Stimulated activated CD4-positive, alpha-beta T cell treated with anti-CD3 and anti-CD28 coated beads, Interleukin-4, amount 100 ng/mL, for 48 hours (primary cell): ENCODE measurements at places on chromosomes 1 and 21.

GRCh38 chr1:41811051-41811795, 107.5 kb downstream of the HIVEP3 start:
- DNase-seq = peak; percentile 41

GRCh38 chr1:89631816-89632656, 884 bp upstream of the LRRC8C start:
- no peak for DNase-seq

DNA sequence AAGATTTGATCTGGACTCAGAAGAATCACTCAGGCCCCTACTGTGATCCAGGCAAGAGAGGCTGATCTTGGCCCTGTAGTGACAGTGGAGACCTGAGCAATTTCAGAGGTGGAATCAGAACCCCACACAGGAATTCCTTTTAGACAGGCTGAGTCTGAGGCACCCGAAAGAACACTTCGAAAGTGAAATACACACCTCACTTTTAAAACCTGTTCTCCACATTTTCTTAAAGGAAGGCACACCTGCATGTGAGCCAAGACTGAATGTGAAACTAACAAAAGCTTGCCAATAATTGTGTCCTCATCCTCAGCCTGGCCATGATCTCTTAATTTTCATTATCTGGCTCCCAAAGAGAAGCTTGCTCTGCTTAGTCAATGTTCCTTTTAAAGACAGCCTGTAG, 32.2 kb downstream of the SIPA1L2 start:
- DNase-seq = no peak

GRCh38 chr1:234647245-234647644, 37.3 kb upstream of the IRF2BP2 start:
- DNase-seq = no peak

DNA sequence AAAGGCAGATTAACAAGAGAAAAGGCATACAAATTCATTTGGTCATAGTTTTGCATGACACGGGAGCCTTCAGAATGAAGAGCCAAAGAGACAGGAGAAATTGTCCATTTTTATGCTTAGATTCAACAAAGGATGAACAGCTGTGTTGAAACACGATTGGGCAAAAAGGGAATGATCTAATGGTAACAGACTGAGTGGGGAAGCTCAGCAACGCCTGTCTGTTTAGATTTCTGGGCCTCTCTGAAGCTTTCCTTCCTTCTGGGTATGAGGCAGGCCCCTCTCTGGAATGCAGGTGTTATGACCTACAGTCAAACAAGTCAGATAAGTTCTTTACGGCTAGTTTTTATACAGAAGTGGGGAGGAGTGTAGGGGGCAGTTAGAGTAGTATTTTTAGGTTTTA, 154.6 kb downstream of the RGS7 start:
- DNase-seq = no peak

GRCh38 chr1:198932351-198932991, 293.6 kb downstream of the PTPRC start:
- no peak for DNase-seq

GRCh38 chr1:160607672-160608032, 28.4 kb upstream of the CD84 start:
- DNase-seq = no peak

DNA sequence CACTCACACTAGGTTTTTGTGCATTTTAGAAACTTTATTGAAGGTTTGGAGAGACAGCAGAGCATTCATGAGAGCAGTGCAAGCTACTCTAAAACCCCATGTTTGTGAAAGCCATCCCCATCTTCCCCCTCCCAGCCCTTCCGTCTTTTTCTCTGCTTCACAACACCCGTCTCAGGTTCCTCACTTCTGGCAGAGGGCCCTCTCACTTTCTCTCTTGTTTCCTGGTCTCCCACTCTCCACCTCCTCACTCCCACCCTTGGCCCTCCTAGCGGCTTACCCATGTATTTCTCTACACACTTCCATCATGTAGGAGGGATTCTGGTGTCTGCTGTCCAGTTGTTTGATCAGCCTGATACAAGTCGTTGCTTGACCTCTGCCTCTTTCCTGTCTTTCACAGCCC, 92.7 kb downstream of the LRRC8C start:
- DNase-seq = no peak

- no peak for DNase-seq
These were observed 288.1 kb downstream of the NCAM2 start for GRCh38 chr21:21286170-21286798.

DNA sequence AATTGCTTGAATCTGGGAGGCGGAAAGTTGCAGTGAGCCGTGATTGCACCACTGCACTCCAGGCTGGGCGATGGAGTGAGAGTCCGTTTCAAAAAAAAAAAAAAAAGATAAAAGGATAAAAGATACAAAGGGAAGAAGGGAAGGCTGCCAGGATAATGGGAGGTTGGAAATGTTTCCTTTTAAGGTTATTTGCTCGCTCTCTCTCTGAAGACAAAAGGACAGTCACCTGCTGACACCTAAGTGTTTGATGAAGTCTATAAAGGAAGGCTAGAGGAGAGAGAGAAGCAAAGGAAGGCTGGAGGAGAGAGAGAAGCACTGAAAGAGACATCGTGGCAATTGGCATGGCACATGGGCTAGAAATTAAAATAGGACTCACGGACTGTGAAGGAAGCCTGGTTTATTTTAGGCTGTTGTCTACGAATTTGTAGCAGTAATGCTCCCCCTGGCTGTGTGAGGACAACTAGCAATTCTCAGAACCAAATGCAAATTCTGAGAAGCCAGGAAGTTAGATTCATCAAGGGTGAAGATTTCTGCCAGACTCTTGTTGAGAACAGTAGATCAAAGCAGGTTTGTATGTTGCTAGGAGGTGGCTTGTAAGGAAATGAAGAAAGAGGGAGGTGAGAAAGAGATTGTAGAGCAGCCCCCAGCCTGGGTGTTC, 154.2 kb downstream of the ZP4 start:
- no peak for DNase-seq

GRCh38 chr21:45996311-45997204, 15.0 kb downstream of the COL6A1 start:
- no peak for DNase-seq

DNA sequence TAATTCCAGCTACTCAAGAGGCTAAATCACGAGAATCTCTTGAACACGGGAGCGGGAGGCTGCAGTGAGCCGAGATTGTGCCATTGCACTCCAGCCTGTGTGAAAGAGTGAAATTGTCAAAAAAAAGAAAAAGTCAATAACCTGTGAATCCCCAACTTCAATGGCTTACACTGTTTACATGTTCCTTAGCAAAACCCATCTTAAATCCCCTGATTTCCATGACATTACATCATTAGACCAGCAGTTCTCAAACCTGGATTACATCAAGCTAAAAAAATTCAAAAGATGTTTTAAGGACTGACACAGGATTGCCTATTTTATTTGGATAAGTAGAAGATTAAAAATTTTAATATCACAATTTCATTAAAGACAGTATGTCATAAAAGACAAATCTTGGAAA, 12.4 kb downstream of the GPBP1L1 start:
- no peak for DNase-seq

- no peak for DNase-seq
These were observed 59.2 kb downstream of the TBX15 start for GRCh38 chr1:118928739-118929554.

- peak; percentile 94 for DNase-seq
These were observed at the start of gene MDM4 for GRCh38 chr1:204516180-204516879. Gene MDM4 (plus strand): TSS chr1:204516406. CDS start chr1:204525519, 9,113 bp downstream.

GRCh38 chr1:113035086-113035485, 37.9 kb upstream of the LRIG2 start:
- DNase-seq = no peak

DNA sequence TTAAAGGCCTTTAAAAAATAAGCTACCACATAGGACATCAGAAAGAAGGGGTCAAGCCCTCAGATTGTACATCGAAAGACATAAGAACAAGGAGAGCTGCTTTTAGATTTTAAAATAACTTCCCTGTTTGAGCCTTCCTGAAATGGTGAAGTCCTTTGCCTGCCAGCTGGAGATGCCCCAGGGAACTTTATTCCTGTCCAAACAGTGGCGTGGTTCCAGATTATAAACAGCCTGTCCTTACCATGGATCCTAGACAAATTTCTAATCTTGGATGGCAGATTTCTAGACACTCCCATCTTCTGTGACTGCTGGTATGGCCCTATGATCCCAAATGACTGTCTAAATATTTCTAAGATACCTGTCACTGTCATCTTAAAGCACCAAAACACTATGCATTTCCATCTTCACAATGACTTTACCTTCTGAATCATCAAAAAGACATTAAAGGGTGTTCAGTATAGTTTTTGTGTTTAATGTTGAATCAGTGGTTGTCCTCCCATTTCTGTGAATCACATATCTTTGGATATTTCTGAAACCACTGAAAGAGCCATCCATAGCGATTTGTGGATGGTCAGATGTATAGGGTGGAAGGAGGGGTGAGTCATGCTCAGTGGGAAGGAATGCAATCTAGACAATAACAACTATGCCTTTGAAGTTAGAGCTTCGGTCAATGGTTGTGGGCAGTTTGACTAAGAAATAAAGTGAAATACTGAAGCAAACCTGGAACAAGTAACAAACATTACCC, 23.2 kb downstream of the ILDR2 start:
- no peak for DNase-seq

GRCh38 chr1:203640723-203641502, 14.3 kb downstream of the ATP2B4 start:
- DNase-seq = no peak

DNA sequence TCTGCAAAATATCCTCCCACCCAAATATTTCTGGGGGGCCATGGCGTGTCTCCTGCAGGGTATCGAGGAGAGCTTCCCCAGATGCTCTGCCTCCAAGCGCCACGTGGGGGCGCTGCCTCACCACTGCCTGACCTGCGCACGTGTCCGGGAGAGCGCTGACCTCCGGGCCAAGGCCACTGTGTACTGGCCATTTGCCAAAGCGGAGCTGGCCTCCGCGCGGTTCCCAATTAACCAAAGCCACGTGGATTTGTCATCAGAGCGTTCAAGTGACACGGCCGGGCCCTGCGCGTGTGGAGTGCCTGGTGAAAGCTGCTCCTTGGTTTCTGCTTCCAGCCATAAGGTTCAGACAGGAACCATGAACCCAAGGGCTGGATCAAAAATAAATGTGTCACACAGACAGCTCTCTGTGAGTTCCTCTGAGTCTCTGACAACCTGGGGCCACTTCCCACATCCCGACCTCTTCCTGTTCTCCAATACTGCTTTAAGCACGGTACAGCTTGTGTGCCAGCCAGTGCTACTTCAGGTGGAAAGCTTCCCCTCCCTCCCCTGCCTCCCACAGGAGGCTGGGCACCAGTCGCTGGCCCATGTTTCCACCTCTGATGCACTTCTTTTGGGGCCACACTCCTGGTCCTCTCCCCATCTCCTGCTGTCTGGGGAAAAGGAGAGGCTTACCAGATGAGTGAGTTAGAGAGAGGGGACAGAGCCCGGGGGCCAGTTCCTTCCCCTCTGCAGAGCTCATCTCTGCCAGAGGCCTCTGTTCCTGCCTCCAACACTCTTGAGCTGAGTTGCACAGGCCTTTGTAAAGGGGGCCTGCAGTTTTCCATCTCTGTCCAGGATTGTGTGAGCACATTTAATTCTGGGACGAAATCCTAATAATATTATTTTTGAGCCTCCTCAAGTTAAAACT, 26.1 kb downstream of the ZP4 start:
- DNase-seq = peak; percentile 2

- DNase-seq = no peak
These were observed 72.8 kb downstream of the XCL2 start for GRCh38 chr1:168470901-168471431.

GRCh38 chr1:4485398-4485797, 169.0 kb upstream of the AJAP1 start:
- DNase-seq = no peak

GRCh38 chr1:70459496-70460225, 48.6 kb downstream of the CTH start:
- DNase-seq = no peak

- no peak for DNase-seq
These were observed 56.1 kb downstream of the NTPCR start for GRCh38 chr1:233006541-233006973.

DNA sequence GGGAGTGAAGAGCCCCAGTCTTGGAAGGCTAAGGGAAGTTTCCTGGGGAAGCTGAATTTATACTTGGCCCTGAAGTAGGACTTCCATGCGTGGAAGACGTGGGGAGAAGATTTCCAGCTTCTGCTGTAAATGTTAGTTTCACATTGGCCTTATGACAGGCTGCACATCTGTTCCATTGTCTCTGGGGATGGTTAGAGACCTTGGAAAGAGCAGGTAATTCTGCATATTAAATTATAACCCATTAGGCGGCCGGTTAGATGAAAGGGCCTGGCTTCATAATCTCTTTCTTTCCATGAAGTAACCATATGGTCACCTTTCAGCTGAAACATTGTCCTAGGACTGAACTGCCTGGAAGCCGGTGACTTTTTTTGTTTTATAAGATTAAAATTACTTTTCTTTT, 37.5 kb downstream of the DPT start:
- DNase-seq = no peak

GRCh38 chr1:169733924-169734323, at the start of gene SELE:
Gene SELE (minus strand): TSS chr1:169734079. CDS start chr1:169733612, 467 bp downstream.
- no peak for DNase-seq

DNA sequence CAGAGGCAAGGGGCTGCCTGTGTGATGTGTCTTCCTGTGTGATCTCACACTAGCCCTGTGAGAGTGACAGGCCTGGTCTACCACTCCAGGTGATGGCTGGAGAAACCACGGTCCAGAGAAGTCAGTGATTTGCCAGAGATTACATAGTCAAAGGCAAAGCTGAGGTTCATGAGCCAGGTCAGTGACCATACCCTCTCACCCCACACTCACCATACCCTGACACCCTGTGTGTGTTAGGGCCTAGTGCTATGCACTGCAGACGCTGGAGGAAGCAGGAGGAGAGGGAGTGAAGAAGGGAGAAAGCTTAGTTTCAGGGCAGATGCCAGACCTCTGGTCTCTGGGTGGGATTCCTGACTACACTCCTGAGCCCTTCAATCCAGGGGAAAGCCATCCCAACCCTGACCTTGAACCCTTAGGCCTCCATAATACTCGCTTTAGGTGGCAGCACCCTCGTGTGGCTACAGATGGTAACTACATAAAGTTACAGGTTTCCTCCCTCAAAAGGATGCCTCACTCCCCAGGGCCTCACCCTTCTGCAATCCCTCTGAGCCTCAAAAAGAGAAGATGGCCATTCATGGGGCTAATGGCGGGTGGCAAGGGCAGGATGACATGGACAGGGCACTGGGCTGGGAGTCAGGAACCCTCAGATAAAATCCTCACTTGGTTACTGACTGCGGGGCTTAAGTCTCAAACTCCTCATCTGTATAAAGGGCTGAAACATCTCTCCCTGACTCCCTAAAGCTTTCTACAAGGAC, 20.8 kb upstream of the SDC3 start:
- peak; percentile 40 for DNase-seq

DNA sequence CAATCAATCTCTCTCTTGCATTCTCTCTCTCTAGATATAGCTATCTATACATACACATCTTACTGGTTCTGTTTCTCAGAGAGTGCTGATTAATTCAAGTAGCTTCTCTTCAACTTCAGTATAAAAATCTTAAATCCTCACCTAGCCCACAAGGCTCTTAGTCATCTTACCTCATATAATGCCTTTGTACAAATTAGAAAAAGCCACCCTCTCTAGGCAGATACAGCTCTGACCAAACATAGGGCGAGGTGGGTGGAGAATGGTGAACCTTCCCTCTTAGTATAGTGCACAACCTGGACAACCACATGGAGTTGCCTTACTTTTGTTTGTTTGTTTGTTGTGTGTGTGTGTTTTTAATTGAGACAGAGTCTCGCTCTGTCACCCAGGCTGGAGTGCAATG, 5.1 kb upstream of the INAVA start:
- no peak for DNase-seq

GRCh38 chr21:17901458-17902079, 82.4 kb upstream of the C21orf91 start:
- DNase-seq = no peak
